ENCODE measurements at places on chromosomes 12 and 14.
A peak's percentile ranks its signal among the peaks of the same experiment; 100 is the strongest.

DNA sequence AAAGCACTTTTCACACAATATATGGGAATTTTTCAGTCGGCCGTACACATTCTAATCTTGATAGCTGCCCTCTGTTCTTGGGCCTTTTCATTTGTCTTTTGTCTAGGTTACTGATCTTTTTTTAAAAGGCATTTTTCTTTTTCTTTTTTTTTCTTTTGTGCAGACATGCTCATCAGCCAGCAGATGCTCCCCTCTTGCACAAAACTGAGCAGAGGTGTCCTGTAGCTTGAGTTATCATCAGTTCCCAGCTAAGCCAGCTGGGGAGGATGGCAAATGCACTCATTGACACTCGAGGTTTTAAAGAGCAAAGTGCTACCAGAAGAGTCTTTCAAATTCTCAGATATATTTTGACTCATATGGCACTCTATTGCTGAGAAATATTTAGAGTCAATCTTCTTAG lies 913.9 kb upstream of the SEL1L start:
- DNase-seq: no peak

- DNase-seq: no peak
Measured at GRCh38 chr14:98890556-98891340, 381.2 kb downstream of the BCL11B start.

GRCh38 chr12:98154850-98155249 lies 360.5 kb upstream of the TMPO start:
- DNase-seq: no peak

DNA sequence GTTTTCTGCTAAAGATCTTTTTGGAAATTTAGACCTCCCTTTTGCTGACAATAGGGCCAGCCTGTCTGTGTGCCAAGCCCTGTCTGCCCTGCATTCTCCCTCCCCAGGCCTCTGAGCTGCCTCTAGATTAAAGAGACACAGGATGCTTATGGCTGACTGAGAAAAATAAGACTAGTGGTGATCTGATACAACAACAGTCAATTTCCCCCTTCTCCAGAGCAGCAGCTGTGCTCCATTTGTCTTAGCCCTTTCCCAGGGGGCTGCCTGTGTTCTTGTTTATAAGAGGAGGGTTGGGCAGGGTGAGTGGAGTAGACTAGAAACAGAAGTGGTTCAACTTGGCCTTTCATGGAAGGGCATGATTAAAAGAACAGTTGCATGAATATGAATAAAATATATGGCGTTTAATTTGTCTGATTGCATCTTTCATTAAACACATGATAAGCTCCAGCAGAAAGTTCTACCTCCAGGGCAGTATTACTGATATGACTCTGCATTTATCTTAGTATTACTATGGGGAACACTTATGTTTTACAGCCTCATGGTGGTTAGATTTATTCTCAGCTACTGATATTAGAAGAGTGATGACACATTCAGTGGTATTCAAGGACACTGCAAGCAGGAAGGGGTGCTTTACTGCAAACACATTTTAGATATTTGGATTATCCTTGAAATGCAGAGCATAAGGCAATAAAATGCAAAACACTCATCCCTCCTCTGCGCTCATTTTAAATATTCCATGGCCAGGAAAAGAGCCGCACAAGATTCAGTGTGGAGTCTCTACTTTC lies 150.2 kb upstream of the CLEC14A start:
- no peak for DNase-seq

DNA sequence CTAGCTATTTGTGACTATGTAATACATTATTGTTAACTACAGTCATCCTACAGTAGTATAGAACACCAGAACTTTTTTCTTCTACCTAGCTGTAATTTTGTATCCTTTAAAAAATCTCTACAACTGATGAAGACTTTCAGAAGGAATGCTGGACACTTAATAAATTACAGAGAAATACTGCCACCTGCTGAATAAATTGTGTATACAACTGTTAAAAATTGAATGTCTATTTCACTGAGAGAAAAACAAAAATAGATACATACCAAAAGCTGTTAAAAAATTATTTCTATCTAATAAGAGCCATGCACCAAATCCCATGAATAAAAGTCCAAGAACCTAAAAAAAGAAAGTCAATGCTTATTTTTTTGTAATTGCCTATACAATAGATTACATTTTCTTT lies 6.6 kb downstream of the TSPAN19 start:
- no peak for DNase-seq

- no peak for DNase-seq
Measured at GRCh38 chr12:18496156-18496555, 234.8 kb downstream of the PIK3C2G start.

GRCh38 chr12:69052613-69053408 lies 119.8 kb upstream of the CPM start:
- DNase-seq: peak; percentile 38

GRCh38 chr12:55845361-55845760 lies 2.6 kb upstream of the MMP19 start:
- DNase-seq: no peak

DNA sequence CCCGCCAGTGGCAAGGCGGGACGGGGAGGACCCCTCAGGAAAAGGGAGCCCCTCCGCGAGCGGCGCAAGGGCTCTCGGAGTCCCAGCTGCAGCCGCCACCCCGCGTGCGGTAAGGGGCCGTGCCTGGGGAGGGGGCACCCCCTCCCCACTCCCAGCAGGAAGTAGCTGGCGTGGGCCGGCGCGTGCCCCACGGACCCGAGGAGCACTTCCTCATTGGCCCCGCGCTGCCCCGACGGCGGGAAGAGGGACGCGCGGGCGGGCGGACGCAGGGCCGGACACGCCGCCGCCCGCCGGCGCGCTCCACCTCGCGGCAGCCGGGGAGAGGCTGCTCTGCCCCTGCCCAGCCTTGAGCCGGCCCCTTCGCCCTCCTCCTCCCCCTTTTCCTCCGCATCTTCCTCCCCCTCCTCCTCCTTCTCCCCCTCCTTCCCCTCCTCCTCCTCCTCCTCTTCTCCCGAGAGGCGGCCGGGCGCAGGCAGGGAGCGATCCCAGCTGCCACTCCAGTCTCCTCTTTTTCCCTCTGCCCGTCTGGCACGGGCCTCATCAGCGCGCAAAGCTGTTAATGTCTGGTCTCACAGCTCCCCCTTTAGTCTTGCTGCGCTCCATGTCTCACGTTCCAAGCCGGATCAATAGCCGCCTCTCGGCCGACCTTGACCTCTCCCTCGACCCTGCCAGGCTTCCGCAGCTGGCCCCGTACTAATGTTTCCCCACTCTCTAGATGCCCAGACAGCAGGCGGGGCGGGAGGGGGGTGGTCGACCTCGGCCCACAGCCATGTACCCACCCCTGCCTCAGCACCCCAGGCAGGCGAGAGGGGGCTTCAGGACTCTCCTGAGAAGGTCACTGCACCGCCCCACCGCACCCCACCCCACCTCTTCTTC lies 2.6 kb upstream of the BCL11B start:
- peak; percentile 45 for DNase-seq

DNA sequence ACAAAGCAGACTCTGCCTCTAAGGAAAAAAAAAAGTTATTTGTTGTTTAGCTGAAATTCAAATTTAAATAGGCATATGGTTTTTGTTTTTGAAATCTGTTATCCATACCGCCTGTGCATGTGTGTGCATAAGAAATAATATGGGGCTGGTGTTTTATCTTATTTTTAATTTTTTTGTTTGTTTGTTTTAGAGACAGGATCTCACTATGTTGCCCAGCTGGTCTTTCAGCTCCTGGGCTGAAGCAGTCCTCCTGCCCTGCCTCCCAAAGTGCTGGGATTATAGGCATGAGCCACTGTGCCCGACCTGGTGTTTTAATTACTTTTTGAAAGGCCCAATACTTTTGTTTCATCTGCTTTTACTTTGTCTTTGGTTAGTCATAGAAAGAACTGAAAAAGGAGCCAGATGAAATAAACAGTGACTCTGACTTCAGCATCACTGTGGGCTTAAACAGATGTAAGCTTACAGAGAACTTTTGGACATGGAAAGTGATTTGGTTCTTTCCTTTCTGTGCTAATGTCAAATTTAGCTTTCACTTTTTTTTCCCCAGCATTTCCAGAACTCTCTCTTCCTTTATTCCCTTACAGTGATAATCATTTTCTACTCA lies 37.2 kb downstream of the SUPT16H start:
- DNase-seq: no peak

DNA sequence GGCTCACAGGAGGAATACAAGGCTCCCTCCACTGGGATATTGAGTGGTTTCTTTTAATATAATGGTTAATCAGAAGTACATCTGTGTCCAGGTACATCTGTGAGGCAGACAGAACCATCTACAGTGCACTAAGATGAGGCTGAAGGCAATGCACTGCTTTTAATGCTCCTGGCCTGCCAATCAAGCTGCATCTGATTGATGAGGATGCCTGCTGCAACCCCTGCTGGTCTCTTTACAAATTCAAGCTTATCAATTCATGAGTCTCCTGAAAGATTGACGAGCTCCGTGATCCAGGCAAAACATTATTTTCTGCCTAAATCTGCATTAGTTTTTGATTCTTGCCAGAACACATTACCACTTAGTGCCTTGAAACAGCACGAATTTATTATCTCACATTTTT lies 1139.1 kb downstream of the AACS start:
- no peak for DNase-seq

GRCh38 chr12:98470469-98471082 lies 44.8 kb upstream of the TMPO start:
- DNase-seq: no peak

- DNase-seq: no peak
Measured at GRCh38 chr14:75368333-75368732, 59.5 kb upstream of the JDP2 start.

DNA sequence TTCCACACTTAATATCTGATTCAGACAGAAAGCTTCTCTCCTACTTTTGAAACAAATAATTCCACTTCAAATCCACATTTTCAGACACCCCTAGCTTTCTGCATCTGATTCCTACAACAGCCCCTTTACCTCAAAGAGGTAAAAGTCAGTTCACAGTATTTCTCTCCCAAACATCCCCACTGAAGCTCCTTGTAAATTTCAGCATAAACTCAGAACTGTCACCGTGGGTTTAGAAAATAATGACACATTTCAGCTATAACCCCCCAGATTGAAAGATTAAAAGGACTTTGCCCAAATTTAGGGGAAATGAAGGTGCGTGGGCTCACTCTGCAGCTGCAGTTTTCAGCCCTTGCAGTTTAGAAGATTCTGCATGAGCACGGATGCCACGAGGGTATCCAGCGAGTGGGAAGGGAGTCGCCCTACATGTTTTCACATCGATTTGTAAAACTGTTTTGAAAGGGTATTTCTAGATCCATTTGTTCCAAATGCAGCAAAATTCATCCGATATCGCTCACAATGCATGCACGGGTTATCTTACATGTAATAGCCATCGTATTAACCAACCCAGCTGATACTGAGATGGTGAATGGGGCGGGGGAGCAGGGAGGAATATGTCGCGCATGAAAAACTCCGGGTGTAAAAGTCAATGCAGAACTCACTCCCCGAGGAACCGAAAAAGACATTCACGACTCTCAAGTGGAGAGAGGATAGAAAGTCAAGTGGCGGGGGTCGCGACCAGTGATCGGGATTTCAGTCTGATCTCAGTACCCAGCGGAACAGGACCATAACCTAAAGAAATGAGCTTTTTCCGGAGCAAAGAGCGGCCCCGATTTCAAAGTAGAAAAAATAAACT lies 5.0 kb upstream of the CCND2 start:
- no peak for DNase-seq

- DNase-seq: peak; percentile 65
Measured at GRCh38 chr12:44875954-44876543, at the start of gene NELL2. TSS of gene NELL2 (minus strand) at chr12:44876315. CDS start at chr12:44875869, 446 bp downstream.

GRCh38 chr12:11777451-11777850 lies 128.0 kb downstream of the ETV6 start:
- DNase-seq: no peak

DNA sequence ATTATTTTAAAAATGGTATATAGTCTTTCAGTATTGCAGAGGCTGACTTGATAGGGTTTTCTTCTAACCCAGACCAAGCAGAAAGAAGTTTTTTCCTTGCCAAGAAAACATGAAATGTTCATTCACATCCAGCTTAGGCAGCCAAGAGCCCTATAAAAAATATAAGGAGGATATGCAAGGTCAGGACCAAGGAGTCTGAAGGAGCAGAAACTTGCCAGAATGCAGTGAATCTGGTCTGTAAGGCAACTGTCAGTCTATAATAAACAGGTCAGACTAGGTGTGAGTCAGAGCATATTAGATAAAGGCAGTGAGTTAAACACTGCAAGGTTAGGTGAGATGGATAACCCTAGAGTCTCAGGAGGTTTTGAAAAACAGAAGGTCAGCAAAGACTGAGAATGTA lies 645.5 kb downstream of the C12orf50 start:
- no peak for DNase-seq

DNA sequence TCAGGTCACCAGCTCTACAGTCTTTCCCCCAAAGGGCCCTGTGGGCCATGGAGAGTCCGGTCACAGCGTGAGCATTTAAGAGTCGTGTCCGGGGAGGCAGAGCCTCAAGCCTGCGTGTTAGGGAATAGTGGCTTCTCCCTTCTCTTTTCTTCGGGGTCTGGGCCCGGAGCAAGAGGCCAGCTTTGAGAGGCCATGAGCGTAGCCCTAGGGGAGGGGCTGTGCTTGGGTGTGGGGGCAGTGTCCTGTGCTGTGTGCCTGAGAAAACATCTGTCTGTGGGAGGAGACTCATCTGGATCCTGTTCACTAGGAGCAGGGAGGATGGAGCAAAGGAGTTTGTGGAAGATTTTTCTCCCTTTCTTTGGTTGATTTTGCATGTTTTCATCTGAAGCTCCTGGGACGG lies 5.3 kb downstream of the LRP1-AS start:
- no peak for DNase-seq

DNA sequence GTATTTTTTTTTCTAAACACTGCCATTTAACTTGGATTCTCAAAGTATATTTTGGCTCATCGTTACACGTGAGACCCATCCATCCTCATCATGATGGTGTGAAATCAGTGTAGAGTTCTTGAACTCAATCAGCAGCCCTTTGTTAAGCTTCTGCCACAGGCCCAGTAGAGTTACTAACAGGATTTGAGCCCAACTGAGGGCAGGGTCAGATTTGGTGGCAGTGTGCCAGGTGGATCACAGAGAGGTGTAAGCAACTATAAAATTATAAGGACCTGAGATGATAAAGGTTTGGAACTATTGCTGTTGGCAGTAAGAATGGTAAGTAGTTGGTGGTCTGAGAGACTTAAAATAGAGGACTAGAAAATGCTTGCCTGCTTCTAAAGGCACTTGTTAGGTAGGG lies 72.8 kb downstream of the RASSF8 start:
- no peak for DNase-seq

GRCh38 chr12:51269174-51270066 lies 795 bp downstream of the SMAGP start:
- DNase-seq: peak; percentile 45

- no peak for DNase-seq
Measured at GRCh38 chr12:113456199-113456598, 15.5 kb downstream of the LHX5 start.

GRCh38 chr12:14310866-14311265 lies 54.6 kb upstream of the ATF7IP start:
- no peak for DNase-seq

DNA sequence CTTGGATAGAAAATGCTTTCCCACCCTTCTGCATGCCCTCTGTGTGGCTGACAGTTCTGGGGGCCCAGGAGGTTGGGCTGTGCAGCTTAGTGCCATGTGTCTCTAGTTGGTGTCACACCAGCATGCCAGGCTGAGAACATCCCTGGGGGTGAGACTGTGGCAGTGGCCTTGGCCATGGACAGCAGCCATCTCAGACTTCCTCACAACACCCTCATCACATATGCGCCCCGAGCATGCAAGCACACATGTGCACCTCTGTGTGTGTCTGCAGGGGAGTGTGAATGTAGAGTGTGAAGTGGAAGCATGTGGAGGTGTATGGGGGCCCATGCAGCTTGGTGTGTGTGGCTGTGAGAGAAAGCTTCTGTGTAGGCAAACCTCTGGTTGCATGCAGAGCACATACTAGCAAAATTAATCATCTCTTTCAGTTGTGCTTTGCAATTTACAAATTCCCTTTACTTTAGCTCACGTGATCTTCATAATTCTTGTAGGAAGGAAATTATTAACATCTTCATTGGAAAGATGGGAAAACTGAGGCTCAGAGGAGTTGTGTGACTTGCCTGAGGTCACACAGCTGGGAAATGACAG lies 8.4 kb downstream of the ASIC1 start:
- DNase-seq: no peak
